ENCODE measurements at places on chromosomes 2 and 18. TPM values are rescaled to one million over a fixed set of nuclear protein-coding genes. Genes with fewer than 3 reads are reported as not detected.
A peak's percentile ranks its signal among the peaks of the same experiment; 100 is the strongest.

Gene EFHD1
- total RNA-seq = 3.7 TPM

Gene POTEF
- 1.9 TPM for total RNA-seq

Gene XIRP2
- total RNA-seq = not detected

Gene FRZB
- total RNA-seq = 0.08 TPM

Gene DYNAP
- total RNA-seq = not detected

Gene TMEM163
- not detected for total RNA-seq

Gene TUBB8B
- not detected for total RNA-seq

Gene SEPTIN10
- total RNA-seq = 34.1 TPM

Gene STK16
- total RNA-seq = 32.8 TPM

Gene MAP3K19
- not detected for total RNA-seq

Gene CGREF1
- total RNA-seq = 0.31 TPM

Gene TEKT4
- not detected for total RNA-seq

Gene IL1F10
- total RNA-seq = not detected

Gene AMER3
- not detected for total RNA-seq

Gene CLASP1
- 29.2 TPM for total RNA-seq

Gene MRPL53
- 42.4 TPM for total RNA-seq

Gene DQX1
- not detected for total RNA-seq

Gene LHCGR
- total RNA-seq = not detected

DNA sequence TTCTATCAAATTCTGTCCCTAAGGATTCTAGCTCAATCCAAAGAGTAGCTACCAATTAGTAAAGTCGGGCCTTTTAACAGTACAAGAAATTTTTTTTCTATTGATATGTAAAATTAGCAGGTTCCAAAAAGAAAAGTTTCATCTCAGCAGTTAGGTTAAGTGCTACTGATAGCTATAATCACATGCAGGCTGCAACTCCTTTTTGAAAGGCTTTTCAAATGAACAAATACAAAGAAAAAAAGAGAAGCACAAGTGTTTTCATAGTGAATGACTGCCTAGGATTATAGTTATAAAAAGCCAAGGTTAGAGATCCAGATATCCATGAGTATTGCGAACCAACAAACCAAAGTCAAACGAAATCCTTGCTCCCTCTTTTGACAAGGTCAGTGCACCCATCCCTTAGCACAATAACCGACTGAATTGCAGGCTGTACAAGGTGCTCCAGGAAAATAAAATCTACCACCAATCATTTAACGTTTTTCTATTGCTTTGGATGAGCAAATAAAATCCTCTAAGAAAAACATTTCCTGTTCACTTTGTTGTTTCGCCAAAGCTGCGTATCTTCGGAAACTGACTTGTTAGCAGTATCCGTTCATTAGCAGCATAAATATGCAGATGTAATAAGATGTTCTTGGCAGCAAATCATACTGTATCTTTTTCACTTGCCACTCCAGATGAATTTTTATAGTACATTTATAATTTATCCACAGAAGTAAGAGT, 100.2 kb downstream of the SRBD1 start:
- no peak for DNase-seq

GRCh38 chr2:207655000-207655399, 29.8 kb upstream of the METTL21A start:
- DNase-seq = no peak

DNA sequence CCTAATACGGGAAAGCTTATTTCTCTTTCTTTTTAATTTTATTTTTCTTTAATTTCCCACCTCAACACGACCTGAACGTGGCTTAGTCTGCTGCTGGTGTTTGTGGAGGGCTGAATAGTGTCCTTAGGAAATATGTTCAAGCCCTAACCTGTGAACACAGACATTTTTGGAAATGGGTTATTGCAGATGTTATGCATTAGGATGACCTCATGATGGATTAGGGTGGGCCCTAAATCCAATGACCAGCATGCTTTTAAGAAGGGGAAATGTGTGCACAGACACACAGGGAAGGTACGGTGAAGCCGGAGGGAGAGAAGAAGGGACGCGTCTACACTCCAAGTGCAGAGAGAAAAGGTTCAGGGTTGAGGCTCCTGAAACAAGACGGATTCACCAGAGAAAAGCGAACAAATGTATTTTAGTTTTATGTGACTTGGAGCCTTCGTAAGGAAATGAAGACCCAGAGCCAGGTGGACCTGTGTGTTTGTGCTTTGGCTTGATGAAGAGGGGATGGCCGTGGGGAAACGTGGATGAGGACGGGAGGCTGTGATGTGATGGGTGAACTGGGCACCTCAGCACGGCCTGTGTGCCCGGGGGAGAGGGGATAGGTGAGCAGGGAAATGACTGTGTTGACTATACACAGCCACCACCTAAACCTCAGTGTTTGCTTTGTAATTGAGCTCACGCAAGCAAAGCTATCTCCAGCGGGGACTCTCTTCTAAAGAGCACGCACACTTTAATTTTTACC, 37.5 kb downstream of the RTP5 start:
- DNase-seq = no peak

GRCh38 chr2:16191431-16192200, 251.3 kb downstream of the MYCN start:
- DNase-seq = no peak

- no peak for DNase-seq
These were observed 125.2 kb downstream of the SH3BP4 start for GRCh38 chr2:235077046-235077445.

GRCh38 chr2:240602266-240603050, 15.9 kb downstream of the CAPN10 start:
- no peak for DNase-seq

DNA sequence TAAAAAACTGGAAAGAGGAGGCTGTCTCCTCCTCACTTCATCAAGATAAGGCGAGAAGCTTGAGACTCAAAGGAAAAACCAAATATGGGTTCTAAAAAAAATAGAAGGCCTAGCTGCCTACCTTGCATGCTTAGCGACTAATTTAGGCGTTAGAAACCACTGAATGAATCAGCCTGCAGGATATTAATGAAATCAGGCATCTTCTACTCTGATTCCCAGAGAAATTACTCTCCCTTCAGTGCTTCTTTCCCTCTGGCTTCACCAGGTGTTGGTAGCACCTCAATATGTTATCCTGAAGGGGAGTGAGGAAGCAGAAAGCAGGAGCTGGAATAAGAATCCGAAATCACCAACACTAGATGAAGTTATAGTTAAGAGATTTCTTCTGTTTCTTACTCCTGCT, 749.8 kb upstream of the NRXN1 start:
- no peak for DNase-seq

DNA sequence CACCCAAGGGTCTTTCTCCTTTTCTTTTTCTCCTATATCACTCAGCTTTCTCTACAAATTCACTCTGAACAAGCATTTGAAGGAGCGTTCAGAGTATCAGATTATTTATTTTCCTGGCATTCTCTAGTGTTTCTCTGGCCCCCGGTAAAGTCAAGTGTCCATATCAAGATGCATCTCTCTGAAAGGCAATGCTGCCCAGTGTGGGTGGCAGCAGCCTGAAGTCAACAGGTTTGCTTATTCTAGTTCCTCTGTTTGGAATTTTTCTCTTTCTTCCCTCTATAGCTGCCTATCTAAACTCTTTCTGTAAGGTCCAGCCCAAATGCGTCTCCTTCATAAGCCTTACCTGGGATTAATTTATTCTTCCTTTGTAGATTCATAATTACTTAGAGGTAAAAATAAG, 526.2 kb upstream of the TNP1 start:
- DNase-seq = no peak

- DNase-seq = no peak
These were observed 36.7 kb downstream of the LMAN2L start for GRCh38 chr2:96703021-96703751.

- DNase-seq = no peak
These were observed 15.3 kb upstream of the THSD7B start for GRCh38 chr2:136750065-136750464.

GRCh38 chr2:26008851-26009566, 24.9 kb upstream of the RAB10 start:
- DNase-seq = peak; percentile 16

GRCh38 chr18:69885841-69886531, 61.7 kb downstream of the CD226 start:
- DNase-seq = no peak

DNA sequence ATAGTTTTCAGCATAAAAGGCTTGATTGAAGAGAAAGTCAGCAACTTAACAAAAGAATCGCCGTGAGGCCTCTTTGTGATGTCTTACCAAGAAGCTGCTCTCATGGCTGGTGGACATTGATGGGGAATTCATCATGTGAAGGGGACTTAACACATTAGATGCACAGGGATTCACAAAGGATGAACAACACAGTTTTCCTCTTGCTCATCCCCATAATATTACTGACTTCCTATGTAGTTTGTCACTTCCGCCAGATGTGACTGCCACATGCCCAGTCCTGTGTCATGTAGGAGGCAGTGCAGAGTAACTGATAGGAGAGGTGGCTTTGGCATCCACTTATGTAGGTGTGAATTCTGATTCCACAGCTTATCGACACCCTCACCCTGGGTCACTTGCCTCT, 232.6 kb upstream of the LYPD1 start:
- no peak for DNase-seq

- DNase-seq = no peak
These were observed 1.5 kb upstream of the UGP2 start for GRCh38 chr2:63840081-63840784.

GRCh38 chr18:8706791-8707555, 1.6 kb downstream of the MTCL1 start:
- peak; percentile 56 for DNase-seq

DNA sequence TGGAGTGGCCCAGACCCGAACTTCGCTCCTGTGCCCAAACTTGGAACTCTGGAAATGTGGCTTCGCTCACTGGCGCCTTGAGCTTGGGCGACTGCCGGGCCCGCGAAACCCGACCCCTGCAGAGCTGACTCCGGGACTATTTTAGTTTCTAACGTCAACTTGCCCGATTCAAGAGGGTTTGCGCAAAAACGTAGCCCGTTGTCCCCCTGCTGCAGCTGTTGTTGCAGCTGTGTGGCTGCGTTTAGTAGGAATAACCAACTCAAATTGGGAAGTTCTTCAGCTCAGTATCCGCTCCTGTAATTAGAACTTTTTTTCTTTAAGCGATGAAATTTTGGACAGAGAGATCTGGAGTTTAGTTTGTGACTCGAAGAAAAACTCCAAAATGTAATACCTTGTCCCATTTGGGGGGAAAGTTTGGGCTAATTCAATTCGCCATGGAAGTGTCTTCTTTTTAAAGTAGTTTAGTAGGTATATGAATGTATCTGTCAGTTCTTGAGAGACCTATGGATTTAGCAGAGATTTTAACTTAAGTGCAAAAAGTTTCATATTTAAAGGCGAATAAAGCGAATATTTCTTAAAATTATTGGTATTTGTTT, 559 bp downstream of the MYL12A start:
- no peak for DNase-seq

DNA sequence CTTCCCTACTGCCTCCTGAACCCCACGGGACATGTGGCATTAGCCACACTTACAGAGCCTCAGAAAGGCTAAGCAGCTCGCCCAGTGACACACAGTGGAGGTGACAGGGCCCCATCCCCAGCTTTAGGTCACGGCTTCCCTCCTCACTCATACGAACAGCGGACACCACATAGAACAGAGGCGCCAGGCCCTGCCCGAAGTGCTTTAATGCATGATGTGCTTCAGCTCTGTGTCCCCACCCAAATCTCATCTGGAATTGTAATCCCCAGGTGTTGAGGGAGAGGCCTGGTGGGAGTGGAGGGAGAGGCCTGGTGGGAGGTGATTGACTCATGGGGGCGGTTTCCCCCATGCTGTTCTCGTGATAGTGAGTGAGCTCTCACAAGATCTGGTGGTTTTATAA, 135.3 kb downstream of the PTGR3 start:
- no peak for DNase-seq

DNA sequence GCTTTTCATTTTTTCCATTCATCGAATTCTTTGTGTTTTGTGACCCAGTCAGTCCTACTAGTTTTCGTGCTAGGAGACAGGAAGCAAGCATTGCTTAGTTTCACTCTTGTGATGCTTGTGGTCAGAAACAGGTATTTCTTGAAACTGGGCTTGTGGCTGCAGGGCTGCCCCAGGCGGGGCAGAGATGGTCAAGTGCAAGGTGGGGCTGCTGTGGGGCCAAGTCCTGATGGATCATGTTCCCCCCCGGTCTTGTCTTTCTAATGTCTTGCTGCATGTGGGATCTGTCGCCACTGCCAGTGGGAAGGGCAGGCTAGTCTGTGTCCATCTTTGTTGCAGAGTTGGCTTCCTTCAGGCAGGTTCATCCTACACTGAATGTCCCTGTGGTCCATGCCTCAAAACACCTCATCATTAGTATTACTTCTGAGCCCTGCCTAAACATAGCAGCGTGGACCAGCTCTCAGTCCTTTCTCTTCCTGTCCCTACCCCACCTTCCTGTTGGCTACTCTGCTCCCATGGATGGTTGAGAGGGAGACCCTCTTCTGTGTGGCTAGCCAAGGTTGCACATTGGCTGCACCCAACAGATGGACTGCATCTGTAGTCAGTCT, 38.7 kb downstream of the INPP4A start:
- no peak for DNase-seq

DNA sequence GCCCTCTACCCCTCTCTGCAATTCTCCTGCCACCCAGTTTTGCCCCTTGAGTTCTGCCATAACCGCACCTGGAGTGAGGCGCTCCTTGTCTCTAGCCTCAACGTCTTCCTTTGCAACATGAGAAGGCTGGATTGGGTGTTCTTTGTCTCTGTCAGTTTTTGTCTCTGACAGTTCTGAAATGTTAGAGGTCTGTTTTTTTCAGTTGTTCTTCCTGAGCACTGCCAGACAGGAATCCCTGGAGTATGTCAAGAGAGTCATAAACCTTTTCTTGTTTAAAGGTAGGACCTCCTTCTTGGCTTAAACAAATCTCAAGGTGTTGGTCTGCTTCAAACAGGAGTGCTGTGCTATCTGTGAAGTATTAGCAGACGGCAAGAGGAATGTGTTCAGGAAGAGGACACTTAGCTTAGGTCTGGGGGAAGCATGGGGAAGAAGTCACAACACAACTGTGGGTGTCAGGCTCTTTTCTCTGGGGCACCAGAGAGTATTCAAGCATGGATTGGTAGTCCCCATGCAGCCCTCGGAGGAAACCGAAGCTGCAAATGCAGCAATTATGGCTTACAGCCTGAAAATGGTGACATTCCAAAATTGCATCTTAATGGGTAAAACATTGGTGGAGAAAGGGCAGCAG, 32.3 kb downstream of the AFF3 start:
- no peak for DNase-seq

DNA sequence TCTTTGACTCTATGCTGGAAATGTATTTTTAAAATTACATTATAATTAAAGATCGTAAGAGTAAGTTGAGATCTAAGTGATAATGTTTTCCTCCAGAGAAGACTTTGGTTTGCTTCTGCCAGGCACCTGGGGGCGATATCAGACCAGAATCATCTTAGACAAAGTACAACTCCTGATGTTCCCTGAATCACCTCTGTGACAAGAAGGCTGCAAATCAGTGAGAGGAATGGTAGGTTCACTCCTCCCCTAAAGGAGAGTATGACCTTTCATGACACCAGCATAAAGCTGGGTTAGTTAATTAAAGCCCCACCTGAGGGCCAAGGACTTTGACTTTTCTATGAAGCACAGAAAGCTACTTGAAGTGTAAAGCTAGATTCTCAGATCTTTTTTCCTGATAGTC, 114.4 kb upstream of the DTNA start:
- DNase-seq = peak; percentile 24
